ENCODE measurements at places on chromosomes 4 and X. TPM values are rescaled to one million over a fixed set of nuclear protein-coding genes. Genes with fewer than 3 reads are reported as not detected.

TKTL2 gene
- total RNA-seq, result not detected

FGG gene
- not detected for total RNA-seq

PKD2 gene
- total RNA-seq, result 1.9 TPM

CDX4 gene
- total RNA-seq, result not detected

DNA sequence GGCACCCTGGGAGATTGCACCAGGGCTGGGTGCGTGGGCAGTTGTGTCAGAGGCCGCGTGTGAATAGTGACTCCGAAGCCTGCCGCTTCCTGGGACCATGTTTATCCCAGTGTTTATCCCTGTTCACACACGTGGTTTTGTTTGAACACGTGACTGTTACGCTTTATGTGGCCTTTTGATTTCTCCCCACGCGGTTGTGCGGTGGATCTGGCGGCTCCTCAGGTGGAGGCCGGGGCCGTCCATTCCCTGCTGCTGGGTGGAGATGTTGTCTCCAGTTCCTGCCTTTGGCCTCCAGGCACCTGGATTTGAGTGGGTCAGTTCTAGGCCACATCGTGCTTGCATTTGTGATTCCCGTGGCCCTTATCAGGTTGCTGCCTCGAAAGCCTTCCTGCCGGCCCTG is 35.1 kb downstream of the NELFA start:
- H3K27me3 ChIP-seq, result no peaks in the 10 kb centered on the region
- no peaks in the 10 kb centered on the region for H3K4me1 ChIP-seq
- peaks cover 57% of the 10 kb centered on the region for H3K36me3 ChIP-seq
- no peak for DNase-seq

DNA sequence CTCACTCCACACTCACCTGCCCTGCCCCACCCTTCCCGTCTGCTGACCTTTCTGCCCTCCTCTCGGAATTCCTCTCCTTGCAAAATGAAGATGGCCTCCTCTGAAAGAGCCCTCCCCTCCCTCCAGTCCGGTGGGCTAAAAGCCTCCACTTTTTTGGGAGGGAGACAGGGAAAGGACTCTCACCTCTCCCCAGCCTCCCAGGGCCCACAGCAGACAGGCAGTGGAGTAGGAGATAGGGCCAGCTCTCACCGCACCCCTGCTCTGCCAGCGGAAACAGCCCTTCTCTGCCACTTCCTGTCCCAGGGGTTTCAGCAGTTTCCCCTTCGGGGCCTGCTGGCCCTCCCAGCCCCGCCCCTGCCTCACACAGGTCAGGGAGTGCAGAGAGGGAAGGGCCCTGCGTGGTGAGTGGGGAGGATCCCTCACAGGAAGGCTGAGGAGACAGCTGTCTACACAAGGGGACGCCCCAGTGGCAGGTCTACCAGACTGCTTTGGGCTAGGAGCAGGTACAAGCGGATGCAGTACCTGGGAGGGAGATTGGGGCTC is 18.2 kb downstream of the ELF4 start:
- H3K27me3 ChIP-seq, result no peaks in the 10 kb centered on the region
- H3K4me1 ChIP-seq, result peaks cover 58% of the 10 kb centered on the region
- DNase-seq, result peak; percentile 94
- peaks cover 3% of the 10 kb centered on the region for H3K36me3 ChIP-seq
- H3K27ac ChIP-seq, result peak overlapping the region; percentile 96

DNA sequence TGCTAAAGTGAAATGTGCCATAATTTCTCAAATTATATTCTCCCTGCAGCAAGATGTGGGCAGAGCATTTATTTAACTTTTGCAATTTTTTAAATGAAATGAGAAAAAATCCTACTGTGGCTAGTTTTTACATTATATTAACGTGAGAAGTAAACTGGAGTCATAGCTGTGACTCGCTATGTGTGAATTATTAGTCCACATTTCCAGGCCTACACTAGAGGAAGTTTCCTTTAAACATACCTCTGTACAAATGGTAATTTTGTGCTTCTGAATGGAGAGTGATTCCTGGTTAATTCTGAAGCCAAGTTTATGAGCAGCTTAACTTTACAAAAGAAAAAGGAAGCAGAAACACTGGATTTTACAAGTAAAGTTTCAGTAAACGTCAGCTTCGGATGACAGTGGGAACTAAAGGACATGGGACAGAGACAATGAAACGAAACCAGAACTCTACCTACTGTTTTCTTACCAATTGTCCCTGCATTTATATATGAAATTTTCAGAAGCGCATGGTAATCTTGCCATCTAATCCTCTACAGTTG is 72.4 kb downstream of the FBXO8 start:
- H3K4me3 ChIP-seq, result no peak overlapping the region
- H3K4me1 ChIP-seq, result peaks cover 26% of the 10 kb centered on the region
- peaks cover 69% of the 10 kb centered on the region for H3K27me3 ChIP-seq
- H3K27ac ChIP-seq, result no peak overlapping the region

- H3K4me1 ChIP-seq, result no peaks in the 10 kb centered on the region
- H3K4me3 ChIP-seq, result no peak overlapping the region
- H3K27ac ChIP-seq, result no peak overlapping the region
- H3K36me3 ChIP-seq, result no peaks in the 10 kb centered on the region
- no peaks in the 10 kb centered on the region for H3K27me3 ChIP-seq
- no peak for DNase-seq
These were observed 1862.7 kb downstream of the STIM2 start for GRCh38 chr4:28723371-28723770.

DNA sequence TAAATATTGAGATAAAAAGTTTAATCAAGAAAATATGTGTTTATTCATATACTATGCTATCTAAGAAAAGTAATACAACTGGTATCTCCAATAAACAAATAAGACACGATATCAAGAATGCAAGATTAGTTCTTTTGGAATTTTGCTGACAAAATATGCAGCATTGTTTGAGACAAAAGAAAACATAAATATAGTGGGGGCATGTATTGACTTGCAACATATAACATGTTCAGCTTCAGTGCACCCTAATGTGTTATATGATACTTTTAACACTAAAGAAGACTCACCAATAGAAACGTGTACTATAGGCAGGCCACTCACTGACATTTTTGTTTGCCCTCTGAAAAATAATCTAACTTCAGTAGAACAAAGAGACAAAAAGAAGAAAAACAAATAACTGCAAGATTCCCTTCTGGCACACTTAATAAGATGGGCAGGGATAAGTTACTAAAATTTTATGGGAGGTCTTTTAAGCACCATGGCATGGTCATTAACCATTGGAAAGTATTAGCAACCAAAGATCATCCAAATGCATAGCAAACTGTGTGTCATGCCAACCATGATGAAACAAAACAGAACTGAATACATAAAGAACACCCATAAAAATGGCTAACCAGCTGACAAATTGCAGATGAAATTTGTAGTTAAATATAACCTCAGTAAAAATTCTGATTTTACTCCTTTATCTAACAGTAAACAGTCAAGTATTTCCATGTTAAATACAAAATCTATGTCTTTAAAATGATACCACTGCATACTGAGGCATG is 447.9 kb upstream of the FAM241A start:
- H3K4me3 ChIP-seq, result no peak overlapping the region
- H3K27me3 ChIP-seq, result no peaks in the 10 kb centered on the region
- DNase-seq, result no peak
- no peaks in the 10 kb centered on the region for H3K4me1 ChIP-seq

DNA sequence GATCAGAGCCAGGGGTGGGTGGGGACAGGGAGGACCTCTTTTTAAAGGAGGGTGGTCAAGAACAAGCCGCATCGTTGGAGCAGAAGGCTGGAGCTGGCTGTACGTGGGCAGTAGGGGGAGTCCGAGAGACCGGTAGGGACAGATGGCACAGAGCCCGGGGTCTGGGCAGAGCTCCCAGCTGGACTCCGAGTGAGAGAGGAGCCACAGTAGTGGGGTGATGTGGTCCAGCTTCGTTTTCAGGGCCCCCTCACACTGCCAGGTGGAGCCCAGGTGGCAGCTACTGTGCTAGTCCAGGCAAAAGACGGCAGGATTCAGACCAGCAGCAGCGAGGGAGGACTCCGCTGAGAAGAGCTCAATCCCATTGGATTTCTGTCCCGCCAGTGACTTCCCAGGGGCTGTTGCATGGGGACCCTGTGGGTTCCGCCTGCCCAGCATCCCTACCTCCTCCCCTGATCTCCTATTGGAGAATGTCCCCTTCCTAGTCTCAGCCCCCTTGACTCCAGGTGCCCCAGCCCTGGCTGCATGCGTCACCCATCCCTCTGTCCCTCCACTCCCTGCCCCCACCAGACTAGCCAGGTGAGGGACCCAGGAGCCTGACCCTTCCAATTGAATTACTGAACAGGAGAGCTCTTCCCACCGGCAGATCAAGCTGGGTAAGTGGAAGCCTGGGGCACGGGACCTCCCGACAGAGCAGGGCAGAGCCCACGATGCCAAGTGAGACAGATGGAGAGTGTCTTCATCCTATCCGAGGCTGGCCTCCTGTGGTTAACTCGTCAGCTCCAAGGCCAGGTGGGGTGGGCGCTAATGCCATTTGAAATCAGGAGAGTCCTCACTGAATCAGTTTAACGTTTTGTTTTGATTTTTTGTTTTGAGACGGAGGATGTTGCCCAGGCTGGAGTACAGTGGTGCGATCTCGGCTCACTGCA is 2.9 kb downstream of the ARHGAP4 start:
- peak overlapping the region; percentile 92 for H3K4me3 ChIP-seq
- H3K27ac ChIP-seq, result peak overlapping the region; percentile 98
- DNase-seq, result no peak
- H3K4me1 ChIP-seq, result peaks cover 22% of the 10 kb centered on the region
- peaks cover 24% of the 10 kb centered on the region for H3K36me3 ChIP-seq

DNA sequence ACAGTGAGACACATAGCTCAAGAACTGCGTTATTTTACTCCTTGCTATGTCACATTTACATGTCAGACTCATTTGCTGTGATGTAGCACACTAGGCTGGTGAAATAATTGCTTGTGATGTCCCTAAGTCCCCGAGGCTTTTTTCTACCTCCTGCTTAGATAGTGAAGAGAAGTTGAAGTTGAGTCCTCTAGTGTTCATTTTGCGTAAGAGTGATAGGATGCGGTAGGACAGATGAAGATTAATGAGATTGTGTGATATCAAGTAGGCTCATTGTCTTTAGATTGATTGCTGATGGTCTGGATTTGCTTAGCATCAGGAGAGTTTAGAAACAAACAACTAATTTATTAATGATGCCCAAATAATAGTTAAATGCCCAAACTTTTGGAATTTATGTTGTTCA is 173.6 kb upstream of the NUDT6 start:
- no peak overlapping the region for H3K27ac ChIP-seq
- H3K4me1 ChIP-seq, result no peaks in the 10 kb centered on the region
- H3K36me3 ChIP-seq, result peaks cover 7% of the 10 kb centered on the region
- no peaks in the 10 kb centered on the region for H3K27me3 ChIP-seq
- no peak for DNase-seq
- H3K4me3 ChIP-seq, result no peak overlapping the region

- no peaks in the 10 kb centered on the region for H3K4me1 ChIP-seq
- no peak overlapping the region for H3K27ac ChIP-seq
- no peaks in the 10 kb centered on the region for H3K27me3 ChIP-seq
These were observed 11.3 kb downstream of the BST1 start for GRCh38 chr4:15714141-15714540.

GRCh38 chrX:10106806-10107205 is 50.0 kb upstream of the CLCN4 start:
- no peaks in the 10 kb centered on the region for H3K27me3 ChIP-seq
- peaks cover 53% of the 10 kb centered on the region for H3K4me1 ChIP-seq
- H3K4me3 ChIP-seq, result peak overlapping the region; percentile 24

GRCh38 chrX:105475801-105476200 is 255.3 kb upstream of the TEX13A start:
- no peak for DNase-seq
- H3K4me1 ChIP-seq, result no peaks in the 10 kb centered on the region
- H3K36me3 ChIP-seq, result no peaks in the 10 kb centered on the region
- no peak overlapping the region for H3K4me3 ChIP-seq
- no peaks in the 10 kb centered on the region for H3K27me3 ChIP-seq

- peaks cover 14% of the 10 kb centered on the region for H3K4me1 ChIP-seq
- no peaks in the 10 kb centered on the region for H3K27me3 ChIP-seq
- no peak overlapping the region for H3K27ac ChIP-seq
- peaks cover 67% of the 10 kb centered on the region for H3K36me3 ChIP-seq
- H3K4me3 ChIP-seq, result no peak overlapping the region
These were observed 40.4 kb downstream of the PPA2 start for GRCh38 chr4:105433421-105433820.

- H3K36me3 ChIP-seq, result no peaks in the 10 kb centered on the region
- no peak overlapping the region for H3K4me3 ChIP-seq
- DNase-seq, result no peak
- H3K4me1 ChIP-seq, result no peaks in the 10 kb centered on the region
- H3K27me3 ChIP-seq, result no peaks in the 10 kb centered on the region
These were observed 352.9 kb downstream of the GASK1B start for GRCh38 chr4:157819693-157820464.

DNA sequence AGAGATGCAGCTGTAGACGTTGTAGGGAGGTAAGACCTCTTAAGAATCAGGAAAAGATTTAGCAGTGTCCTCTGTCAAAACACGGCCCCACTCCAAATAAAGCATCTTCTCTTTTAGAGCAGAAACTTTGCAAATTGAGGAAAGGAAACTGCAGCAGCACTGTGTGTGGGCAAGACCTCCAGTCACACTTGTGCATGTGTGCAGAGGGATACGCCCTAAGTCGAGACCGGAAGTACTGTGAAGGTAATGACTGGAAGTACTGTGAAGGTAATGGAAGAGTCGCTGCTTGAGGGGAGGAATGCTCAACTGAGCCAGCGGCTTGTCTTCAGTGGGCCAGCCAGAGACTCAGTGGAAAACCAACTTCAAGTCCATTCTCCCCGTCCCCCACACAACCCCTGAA is 46.5 kb downstream of the EGF start:
- H3K4me3 ChIP-seq, result no peak overlapping the region
- DNase-seq, result no peak
- no peaks in the 10 kb centered on the region for H3K4me1 ChIP-seq
- H3K27ac ChIP-seq, result no peak overlapping the region

DNA sequence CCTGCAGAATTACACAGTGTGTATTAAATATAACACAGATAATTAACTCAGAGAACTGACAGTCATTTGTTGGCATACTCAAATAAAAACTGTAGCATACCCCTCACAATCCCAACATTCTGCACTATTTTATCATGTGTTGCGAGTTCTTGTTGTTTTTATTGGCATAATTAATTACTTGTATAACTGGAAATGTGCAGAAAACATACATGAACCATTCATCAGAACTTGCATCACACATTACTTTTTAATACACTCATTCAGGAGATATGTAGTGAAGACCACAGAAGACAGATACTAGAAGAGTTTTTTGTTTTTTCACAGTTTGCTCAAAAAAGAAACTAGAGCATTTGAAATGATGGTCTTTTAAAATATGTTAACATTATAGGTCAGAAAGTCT is 74.6 kb upstream of the NEIL3 start:
- H3K27ac ChIP-seq, result no peak overlapping the region
- H3K4me1 ChIP-seq, result no peaks in the 10 kb centered on the region
- no peaks in the 10 kb centered on the region for H3K36me3 ChIP-seq
- no peaks in the 10 kb centered on the region for H3K27me3 ChIP-seq

DNA sequence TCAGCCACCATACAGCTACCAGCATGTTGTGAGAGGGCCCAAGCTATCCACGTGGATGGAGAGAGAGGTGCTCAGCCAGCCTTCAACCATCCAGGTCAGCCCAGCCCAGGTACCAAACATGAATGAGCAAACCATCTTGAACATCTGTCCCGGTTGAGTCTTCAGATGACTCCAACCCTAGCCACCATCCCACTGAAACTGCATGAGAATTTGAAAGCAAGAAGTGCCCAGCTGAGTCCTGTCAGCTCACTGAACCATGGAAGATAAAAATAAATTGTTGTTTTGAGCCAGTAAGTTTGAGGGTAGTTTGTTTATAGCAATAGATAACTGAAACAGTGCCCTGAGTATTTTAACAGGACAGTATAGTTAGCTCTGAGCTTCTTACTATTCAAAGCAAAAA is 7.3 kb upstream of the SEL1L3 start:
- no peaks in the 10 kb centered on the region for H3K36me3 ChIP-seq
- peaks cover 3% of the 10 kb centered on the region for H3K4me1 ChIP-seq
- no peak overlapping the region for H3K4me3 ChIP-seq
- no peaks in the 10 kb centered on the region for H3K27me3 ChIP-seq
